ENCODE measurements at places on chromosomes 3 and 15.

- no peak for DNase-seq
These were observed 93.2 kb downstream of the TP63 start for GRCh38 chr3:189724356-189724755.

DNA sequence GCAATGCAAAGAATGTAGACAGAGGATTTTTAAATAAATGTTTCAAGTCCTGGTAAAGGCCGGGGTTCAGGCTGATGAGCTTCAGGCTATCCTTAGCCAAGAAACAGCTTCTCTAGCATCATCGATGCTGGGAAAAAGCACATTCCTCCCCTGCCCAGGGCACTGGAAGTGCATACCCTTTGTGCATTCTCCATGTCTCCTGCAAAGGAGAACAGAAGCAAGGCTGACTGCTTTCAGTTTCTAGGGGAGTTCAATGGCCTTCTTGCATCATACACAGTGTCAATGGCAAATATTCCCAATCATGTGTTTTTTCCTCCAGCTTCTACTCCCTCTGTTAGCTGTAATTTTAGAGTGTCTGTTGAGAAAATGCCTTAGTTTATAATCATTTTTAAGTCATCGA lies 59.9 kb downstream of the GPR176 start:
- no peak for DNase-seq

- no peak for DNase-seq
These were observed 172.6 kb downstream of the FMN1 start for GRCh38 chr15:33021806-33022389.

GRCh38 chr3:32376115-32376514 lies 15.5 kb upstream of the CMTM7 start:
- no peak for DNase-seq

- DNase-seq = no peak
These were observed 330.7 kb upstream of the SLCO3A1 start for GRCh38 chr15:91522605-91523332.

Measured in retinal pigment epithelial cell (primary cell).